A172 (cell line): ENCODE measurements at places on chromosomes 5 and 9.

DNA sequence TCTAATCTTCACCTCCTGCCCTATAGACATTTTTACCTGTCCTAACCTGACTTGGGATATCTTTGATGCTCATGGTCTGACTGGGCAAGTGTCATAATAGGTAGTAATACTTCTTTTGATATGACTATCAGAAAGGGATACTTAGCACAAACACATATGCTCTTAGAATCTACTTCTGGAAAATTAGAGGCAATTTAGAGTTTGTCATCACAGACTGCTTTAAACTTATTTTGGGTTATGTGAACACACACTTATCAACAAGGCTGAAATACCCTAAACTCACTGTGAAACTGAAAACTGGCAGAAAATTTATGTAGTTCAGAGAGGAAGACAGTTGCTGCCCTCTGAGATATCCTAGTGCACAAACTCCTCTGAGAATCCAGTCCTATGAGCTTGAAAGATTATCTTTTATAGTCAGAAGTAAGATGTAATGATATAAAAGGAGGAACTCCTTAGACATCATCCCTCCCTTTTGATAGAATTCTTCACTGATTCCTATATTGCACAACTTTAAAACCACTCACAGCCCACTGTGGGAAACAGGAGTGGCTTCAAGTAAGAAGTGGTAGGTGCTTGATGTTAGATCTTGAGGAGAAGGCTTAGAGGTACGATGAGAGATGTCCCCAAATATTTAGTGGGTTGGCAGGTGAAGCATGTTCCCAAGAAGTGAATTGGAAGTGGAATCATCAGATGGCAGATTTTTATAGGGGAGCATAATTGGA, 273.3 kb downstream of the MAN2A1 start:
- DNase-seq: no peak

DNA sequence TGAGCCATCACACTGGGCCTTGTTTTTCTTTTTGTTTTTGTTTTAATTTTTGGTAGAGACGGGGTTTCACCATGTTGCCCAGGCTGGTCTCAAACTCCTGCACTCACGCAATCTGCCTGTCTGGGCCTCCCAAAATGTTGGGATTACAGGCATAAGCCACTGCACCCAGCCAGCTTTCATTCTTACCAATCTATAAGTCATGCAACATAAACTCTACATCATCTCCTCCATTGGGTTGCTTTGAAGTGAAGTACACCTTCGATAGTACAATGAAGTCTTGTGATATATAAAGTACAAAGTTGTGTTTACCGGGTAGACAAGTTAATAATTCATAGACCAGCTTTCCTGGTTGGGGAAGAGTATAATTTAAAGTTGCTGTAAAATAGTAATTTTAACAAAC, 8.8 kb upstream of the CDK7 start:
- no peak for DNase-seq

- no peak for DNase-seq
Measured at GRCh38 chr9:123418506-123418905, 62.5 kb downstream of the CRB2 start.

DNA sequence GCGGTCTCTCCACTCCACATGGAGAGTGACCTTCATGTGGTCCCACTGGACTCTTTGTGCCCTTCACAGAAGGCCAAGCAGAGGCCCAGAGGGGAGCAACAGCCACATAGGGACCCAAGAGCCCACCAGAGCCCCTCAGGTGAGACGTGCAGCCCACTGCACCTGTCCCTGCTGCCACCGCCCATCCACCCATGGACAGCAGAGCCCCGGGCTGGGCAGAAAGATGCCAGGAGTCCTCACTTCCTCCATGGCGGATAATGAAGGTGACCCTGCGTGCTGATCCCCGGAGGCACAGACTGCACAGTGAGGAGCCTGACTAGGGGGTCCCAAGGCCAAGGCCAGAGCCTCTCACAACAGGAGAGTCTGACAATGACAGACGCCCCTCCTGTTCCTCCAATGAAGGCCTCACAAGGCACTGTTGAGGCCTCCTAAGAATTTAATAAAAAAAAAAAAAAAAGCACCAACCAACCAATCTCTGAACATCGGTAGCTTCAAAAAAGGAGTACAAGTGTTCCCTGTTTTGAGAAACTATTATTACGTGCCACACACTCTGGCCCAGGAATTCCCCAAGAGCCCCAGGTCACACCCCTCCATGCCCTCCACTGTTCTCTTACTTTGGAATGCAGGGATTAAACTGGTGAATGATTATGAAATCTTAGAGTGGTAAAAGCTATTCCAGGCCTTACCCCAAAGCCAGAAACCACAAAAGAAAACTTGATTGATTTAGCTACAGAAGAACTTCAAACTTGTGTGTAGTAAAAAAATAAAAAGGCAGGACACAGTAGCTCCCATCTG, 2.8 kb upstream of the PPP1R26 start:
- peak; percentile 77 for DNase-seq

GRCh38 chr5:170178814-170179213, 54.0 kb upstream of the C5orf58 start:
- DNase-seq: no peak

- no peak for DNase-seq
Measured at GRCh38 chr5:10343486-10343885, 10.0 kb upstream of the MARCHF6 start.

GRCh38 chr5:39076101-39076756, 2.0 kb upstream of the RICTOR start:
- DNase-seq: no peak

- no peak for DNase-seq
Measured at GRCh38 chr9:124187311-124187710, 70.4 kb upstream of the NEK6 start.

GRCh38 chr9:81264516-81264915, 424.8 kb downstream of the TLE1 start:
- peak; percentile 14 for DNase-seq

DNA sequence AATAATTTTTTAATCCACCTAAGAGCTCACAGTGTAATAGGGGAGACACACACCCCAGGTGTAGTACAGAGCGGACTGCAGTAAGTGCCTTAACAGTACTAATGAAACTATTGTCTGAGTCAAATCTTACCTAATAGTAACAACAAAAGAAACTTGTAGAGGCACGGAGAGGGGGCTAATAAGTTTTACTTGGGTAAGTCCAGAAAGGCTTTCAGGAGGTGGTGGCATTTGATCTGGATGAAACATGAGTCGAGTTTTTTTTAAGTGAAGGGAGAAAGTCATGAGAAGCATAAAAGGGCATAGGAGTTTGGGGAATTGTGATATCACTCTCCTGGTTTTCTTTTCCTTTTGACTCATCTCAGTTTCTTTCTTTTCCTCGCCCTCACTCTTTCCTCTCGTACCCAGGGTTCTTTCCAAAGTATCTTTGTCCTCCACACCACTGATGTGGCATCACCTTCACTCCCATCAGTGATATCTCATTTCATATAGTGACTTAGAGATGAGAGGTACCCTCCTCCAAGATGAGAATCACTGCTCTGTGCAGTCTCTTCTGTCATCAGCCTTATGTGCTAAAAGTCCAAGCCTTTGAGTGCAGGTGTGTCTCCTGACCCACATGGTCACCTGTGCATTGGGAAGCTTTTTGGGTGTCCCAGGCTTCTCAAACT, 2.0 kb downstream of the CTNNA1 start:
- no peak for DNase-seq

DNA sequence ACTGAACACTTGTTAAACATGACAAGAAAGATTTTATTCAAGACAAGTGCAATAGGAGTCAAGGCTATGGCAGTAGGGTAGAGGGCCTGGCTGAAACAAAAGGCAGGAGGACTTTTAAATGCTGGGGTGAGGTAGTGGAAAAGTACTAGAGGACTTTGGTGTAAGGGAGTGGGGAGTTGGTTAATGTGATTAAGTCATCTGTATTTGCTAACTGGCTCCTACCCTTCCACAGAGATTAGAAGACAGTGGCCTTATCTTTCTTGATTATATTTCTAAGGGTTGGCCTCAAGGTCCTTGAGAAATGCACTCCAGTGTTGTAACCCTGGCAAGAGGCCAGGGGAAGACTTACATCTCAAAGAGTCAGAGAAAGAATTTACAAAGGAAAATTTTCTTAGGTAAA, 160.2 kb upstream of the FTMT start:
- DNase-seq: no peak

- DNase-seq: no peak
Measured at GRCh38 chr9:2337131-2337530, 284.5 kb upstream of the VLDLR start.

GRCh38 chr5:28012538-28012937, 974.2 kb upstream of the CDH9 start:
- DNase-seq: peak; percentile 73

GRCh38 chr9:123562844-123563346, 206.9 kb downstream of the CRB2 start:
- peak; percentile 75 for DNase-seq

DNA sequence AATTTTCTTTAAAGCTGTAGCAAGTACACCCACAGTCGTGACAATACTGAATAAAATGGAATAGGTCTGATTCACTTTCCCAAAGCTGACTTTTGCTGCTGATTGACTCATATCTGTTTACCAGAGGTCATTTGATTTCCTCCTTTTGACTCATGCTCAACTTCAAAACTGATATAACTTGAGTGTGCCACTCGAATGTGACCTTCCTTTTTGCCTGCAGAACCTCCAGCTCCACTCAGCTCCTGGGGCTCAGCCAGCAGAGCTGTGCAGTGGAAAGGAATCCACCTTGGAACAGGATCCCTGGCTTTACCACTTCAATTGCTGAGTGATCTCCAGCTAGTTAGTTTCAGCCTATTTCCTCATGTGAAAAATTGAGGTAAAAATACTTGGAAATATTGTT, 84.1 kb downstream of the FEM1C start:
- DNase-seq: peak; percentile 87

- no peak for DNase-seq
Measured at GRCh38 chr5:102986074-102986473, 133.9 kb downstream of the GIN1 start.

- DNase-seq: peak; percentile 39
Measured at GRCh38 chr5:13866792-13867191, 77.7 kb downstream of the DNAH5 start.

GRCh38 chr9:94719878-94720277, 6.6 kb upstream of the AOPEP start:
- DNase-seq: no peak

GRCh38 chr9:131732061-131732526, 7.8 kb downstream of the RAPGEF1 start:
- DNase-seq: no peak

GRCh38 chr5:124654418-124654817, 92.0 kb downstream of the ZNF608 start:
- no peak for DNase-seq

DNA sequence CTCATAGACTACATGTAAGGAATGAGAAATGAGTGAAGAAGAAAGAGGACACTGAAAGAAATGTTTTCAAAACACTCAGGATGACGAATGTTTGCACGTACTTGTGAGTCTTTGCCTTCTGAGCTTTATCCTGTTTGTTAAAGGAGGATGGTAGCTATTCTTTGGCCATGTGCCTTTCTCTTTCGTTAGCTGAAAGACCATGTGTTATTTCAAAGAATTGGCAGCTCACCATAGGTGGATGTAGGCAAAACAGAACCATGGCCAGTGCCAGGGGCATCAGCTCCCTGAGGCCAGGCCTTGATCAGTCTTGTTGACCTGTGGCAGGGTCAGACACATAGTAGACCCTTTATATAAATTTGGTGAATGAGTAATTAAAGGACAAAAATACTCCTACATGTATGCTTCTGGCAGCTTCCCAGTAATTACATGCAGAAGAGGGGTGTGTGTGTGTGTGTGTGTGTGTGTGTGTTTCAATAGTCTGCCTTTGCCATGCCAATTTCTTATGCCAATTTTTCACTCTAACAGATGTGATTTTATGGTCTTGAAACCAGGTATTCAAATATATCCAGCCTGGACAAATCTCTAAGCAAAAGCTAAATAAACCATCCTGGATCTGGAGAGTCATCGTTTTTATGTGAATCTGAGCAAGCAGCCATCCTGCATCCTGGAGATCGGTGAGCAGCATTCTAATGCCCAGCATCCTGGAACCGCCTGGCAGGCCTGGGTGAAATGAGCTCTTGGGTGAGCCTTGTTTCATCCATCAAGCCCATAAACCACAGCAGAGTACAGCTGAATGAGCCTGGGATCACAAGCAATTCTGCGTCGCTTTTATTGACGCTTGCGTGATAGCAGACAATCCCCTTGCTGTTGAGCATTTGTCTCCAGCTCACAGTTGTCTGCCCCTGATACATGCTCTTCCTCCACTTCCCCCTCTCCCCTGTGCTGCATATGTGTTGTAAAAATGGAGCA, 475.4 kb downstream of the MED10 start:
- DNase-seq: no peak

GRCh38 chr9:97545486-97545885, 44.0 kb downstream of the TMOD1 start:
- no peak for DNase-seq

- DNase-seq: no peak
Measured at GRCh38 chr5:15993919-15994318, 185.7 kb downstream of the MARCHF11 start.

DNA sequence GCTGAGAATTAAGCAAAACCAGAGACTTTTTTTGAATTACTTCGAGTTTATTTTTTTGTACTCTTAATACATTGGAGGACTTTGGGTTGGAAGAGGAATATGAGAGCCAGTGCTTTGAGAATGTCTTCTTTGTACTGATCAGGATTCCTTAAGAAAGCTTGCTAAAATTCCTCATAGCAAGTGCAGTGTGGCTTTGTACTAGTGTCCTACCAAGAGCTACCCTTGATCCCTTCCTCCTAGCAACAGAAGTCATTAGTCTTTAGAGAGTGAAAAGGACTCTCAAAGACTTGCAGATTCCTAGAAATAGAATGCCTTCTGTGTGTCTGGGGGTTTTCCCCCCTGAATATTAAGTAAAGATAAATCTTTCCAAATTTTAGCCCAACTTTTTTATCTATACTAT, 276.1 kb downstream of the ARHGAP26 start:
- DNase-seq: no peak

- DNase-seq: no peak
Measured at GRCh38 chr9:128414461-128414860, 6.2 kb upstream of the CERCAM start.

- peak; percentile 62 for DNase-seq
Measured at GRCh38 chr9:129111528-129112151, 425 bp downstream of the PTPA start.

GRCh38 chr9:126722922-126723806, 81.7 kb upstream of the ZBTB43 start:
- DNase-seq: peak; percentile 66

DNA sequence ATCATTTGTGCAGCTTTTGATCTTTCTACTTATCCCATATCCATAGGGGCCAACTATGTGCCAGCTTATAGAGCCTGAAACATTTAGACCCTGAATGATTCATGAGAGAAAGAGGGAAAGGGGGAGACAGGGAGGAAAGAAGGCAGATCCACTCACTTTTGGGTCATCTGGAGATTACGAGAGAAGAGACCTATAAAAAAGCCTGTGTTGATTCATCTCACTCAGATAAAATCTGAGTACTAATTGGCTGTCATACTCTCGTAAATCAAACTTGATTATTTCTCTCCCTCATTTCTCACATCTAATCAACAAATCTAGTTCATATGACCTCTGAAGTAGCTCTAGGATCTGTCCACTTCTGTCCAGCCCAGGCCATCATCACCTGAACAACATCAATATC, 137.1 kb downstream of the ARL15 start:
- DNase-seq: no peak
